PC-9 (cell line): ENCODE measurements at places on chromosomes 7 and 10. TPM values are rescaled to one million over a fixed set of nuclear protein-coding genes. Genes with fewer than 3 reads are reported as not detected.
A peak's percentile ranks its signal among the peaks of the same experiment; 100 is the strongest.

DNA sequence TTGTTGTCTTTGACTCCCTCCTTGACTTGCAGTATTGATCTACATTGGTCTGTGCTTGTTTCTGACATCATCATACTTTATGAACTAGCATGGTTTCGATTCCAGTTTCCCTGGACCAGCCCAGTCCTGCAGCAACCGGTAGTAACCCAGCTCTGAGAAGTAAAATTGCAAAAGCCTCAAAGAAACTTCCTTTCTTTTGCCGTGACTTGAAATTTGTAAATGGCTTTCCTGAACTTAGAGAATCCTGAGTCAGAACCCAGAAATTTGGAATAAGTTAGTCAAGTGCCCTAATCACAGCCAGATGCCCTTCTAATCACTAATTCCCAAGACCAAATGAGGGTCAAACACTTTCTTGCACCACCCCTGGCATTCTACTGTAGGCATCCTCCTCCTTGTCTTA, 15.0 kb downstream of the TAS2R60 start:
- DNase-seq = peak; percentile 8

DNA sequence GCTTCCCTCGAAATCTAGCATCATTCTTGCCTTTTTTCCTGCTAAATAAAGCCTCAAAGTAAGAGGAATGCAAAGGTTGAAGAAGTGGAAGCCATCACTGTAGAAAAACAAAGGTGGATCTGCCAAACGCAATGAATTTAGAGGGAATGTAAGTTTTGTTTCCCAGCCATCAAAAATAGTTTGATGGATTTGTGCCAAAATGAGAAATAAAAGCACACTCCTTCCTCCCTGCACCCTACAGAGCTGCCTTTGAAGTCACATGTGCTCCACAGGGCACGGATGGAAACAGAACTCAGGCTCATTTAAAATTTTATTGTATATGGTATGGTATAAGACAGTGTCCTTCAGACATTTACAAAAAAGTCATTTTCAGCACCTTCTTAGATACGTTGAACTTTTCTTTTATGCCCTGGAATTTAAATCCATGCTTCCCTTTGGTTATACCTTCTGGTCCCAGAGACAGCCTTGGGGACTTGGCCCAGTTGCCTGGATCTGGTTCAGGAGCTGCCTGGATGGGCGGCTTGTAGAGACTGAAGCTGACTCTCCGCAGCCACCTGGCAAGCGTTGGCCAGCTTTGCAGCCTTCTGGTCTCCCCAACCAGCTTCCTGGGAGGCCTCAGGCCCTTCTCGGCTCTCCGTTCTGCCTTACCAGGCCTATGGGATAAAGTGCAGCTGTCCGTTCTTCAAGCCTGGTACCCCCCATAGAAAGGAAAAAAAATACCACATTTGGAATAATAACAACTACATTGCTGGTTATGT, 228.5 kb upstream of the NEBL start:
- no peak for DNase-seq

- no peak for DNase-seq
These were observed 6.1 kb upstream of the RBM33 start for GRCh38 chr7:155638366-155638765.

GRCh38 chr7:140722254-140722653, 25.7 kb downstream of the NDUFB2 start:
- DNase-seq = no peak

CNPY1 gene
- not detected in 2 replicates for total RNA-seq

KCNH2 gene
- 1.5 and 1.6 TPM in 2 replicates for total RNA-seq

DNA sequence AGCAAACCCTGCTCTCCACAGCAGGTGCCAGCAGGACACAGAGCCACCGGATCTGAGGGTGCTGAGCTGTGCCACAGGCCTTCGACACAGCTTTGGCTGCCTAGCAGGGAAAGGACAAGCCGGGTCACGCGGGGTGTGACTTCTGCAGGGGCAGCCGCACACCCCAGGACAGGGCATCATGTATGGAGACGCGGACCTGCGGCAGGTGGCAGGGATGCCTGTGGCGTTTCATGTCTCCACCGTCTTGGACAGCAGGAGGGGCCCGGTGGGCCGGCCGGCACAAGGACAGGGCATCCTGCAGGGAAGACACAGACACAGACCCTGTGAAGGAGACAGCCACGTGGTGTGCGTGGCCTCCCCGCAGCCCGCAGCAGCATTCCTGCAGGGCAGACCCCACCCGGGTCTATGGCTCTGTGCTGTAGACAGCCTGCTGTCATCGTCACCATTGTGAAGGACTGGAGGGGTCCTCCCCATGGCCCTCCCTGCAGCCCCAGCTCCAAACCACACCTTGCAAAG, 109.2 kb downstream of the PDGFA start:
- DNase-seq = no peak

DNA sequence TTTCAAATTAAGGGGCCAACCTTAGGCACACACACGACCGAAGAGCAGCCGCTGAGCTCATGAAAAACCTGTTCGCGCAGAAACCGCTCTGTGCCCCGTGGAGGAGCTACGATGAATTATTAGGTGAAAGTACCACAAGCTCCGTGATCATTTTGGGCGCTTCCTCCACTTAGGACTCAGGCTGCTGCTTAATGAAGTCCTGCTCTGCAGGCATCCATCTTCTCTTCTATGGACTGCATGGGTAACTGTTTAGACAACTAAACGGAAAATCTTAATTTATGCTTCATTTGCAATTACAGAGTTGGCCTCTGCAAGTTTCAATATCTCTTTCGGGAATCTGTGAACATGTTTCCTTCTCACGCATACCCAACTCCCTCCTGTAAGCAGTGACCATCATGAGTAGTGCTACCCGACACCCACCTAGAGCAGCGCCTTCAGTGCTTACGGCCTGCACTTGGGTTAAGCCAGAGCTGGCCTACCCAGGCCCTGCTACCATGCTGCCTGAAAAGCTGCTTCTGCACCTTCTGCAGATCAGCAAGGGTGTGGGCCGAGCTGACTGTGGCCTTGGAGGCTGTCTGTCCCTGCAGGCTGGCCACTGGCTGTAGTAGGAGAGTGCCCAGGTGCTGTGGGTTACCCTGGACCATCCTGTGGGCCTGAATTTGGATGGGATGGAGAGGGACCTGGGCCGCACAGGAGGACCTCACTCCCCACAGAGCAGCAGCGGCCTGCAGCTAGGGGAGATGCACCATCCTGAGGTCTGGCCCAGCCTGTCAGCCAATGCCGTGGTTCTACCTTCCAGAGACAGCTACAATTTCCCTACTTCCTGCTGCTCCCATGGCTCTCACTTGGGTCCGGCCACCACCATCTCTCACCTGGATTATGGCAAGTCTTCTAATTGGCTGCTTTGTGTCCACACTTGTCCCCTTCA, 36.0 kb downstream of the GNA12 start:
- DNase-seq = no peak

DNA sequence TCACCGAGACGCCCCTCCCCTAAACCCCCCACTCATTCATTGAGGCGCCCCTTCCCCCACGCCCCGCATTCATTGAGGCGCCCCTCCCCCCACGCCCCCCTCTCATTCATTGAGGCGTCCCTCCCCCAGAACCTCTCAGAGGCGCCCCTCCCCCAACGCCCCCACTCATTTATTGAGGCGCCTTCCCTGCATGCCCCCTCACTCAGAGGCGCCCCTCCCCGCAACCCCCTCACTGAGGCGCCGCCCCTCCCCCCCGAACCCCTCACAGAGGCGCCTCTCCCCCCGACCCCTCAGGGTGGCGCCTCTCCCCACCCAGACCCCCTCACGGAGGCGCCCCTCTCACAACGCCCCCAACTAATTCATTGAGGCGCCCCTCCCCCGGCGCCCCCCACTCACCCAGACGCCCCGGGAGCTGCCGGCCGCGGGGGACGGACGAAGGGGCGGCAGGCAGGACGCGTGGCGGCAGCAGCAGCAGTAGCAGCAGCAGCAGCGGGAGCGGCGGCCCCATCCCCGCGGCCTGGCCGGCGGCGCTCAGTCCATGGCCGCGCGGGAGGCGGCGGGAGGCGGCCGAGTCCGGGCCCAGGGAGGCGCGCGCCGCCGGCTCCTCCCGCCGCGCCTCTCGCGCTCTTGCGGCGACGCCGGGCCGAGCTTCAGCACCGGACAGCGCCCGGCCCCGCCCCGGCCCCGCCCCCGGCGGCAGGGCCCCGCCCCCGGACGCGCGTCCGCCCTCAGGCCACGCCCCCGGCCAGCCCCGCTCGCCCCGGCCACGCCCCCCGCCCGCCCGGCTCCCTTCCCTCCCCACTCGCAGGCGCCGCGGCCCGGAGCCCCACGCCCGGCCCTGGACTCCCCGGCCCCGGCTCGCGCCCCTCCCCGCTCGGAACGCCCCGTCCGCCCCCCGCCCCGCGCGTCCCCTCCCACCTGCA, at the start of gene PTPRN2:
Gene PTPRN2, minus strand, starts transcription at position 662 of the 923 bp plus-strand sequence.
- DNase-seq = no peak

OR2A12 gene
- total RNA-seq = not detected in 2 replicates

GRCh38 chr7:84149573-84149972, 45.0 kb downstream of the SEMA3A start:
- no peak for DNase-seq

DNA sequence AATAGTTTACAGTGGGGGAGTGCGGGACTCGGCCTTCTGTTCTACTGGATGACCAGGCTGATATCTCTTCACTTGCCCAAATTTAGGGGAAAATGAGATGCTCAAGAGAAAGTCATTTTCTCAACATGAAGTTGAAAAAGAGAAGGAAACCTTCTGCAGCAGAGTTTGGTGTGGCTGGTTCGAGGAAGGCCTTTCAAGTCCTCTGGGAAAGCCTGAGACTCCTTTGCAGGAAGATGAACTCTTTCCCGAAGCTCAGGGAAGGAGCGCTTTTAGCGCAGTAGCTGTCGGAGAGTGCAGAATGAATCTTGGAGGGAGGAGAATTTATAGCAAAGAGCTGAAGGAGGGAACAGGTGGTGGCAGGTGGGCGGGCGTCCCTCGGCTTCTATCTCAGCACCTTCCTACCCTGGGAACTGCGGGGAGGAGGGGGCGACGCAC, at the start of gene ATOH7:
Gene ATOH7, minus strand, starts transcription at position 297 of the 435 bp plus-strand sequence. CDS start 436 bp downstream, outside the sequence.
- DNase-seq = no peak

GRCh38 chr10:119426699-119427098, 115.8 kb downstream of the RGS10 start:
- no peak for DNase-seq

GRCh38 chr7:149097088-149097487, 6.6 kb upstream of the ZNF786 start:
- DNase-seq = no peak

GLRX3 gene
- total RNA-seq = 69.0 and 78.0 TPM in 2 replicates

- DNase-seq = no peak
These were observed 39.9 kb upstream of the HDAC9 start for GRCh38 chr7:18455606-18456005.
